ENCODE measurements at places on chromosomes 5 and 9.

- H3K27me3 ChIP-seq, result no peaks in the 10 kb centered on the region
- no peak overlapping the region for H3K4me3 ChIP-seq
- H3K36me3 ChIP-seq, result no peaks in the 10 kb centered on the region
- no peaks in the 10 kb centered on the region for H3K4me1 ChIP-seq
- no peak overlapping the region for H3K27ac ChIP-seq
- no peak for DNase-seq
Measured at GRCh38 chr9:17342696-17343095, 207.9 kb downstream of the CNTLN start.

GRCh38 chr5:174307031-174307408 is 261.5 kb downstream of the NSG2 start:
- DNase-seq, result no peak
- H3K4me1 ChIP-seq, result no peaks in the 10 kb centered on the region
- H3K4me3 ChIP-seq, result no peak overlapping the region
- no peaks in the 10 kb centered on the region for H3K27me3 ChIP-seq

GRCh38 chr5:147481874-147482705 is 27.8 kb downstream of the DPYSL3 start:
- DNase-seq, result no peak
- no peaks in the 10 kb centered on the region for H3K36me3 ChIP-seq
- H3K4me3 ChIP-seq, result peak overlapping the region; percentile 34
- peak overlapping the region; percentile 92 for H3K27ac ChIP-seq
- no peaks in the 10 kb centered on the region for H3K27me3 ChIP-seq

- H3K36me3 ChIP-seq, result no peaks in the 10 kb centered on the region
- no peak for DNase-seq
- no peaks in the 10 kb centered on the region for H3K27me3 ChIP-seq
- no peak overlapping the region for H3K27ac ChIP-seq
- H3K4me1 ChIP-seq, result no peaks in the 10 kb centered on the region
Measured at GRCh38 chr9:36779582-36779981, 206.9 kb downstream of the MELK start.

DNA sequence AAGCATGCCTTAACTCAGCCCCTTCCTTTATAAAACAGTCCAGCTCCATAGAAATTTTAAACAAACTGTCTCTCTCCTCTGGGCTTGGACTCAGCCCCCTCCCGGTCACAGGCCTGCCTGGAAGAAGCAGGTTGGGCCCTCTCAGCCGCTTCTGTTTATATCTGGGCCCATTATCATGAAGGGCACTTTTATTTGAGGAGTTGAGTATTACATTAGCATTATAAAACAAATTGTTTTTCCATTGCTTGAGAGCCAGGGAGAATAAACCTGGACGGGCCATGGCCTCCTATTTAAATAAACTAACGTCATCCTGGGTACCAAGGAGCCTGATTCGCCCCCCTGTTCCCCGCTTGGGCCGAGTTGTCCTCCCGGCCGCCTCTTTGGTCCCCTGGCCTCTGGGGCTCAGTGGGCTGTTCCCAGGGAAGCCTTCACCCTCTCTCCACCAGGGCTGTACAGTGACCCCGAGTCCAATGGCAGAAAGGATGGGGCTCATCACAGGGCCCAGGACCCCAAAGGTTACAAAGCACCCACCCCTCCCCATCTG is 13.2 kb downstream of the IRX2 start:
- no peaks in the 10 kb centered on the region for H3K27me3 ChIP-seq
- peaks cover 11% of the 10 kb centered on the region for H3K4me1 ChIP-seq
- H3K27ac ChIP-seq, result no peak overlapping the region
- no peaks in the 10 kb centered on the region for H3K36me3 ChIP-seq

DNA sequence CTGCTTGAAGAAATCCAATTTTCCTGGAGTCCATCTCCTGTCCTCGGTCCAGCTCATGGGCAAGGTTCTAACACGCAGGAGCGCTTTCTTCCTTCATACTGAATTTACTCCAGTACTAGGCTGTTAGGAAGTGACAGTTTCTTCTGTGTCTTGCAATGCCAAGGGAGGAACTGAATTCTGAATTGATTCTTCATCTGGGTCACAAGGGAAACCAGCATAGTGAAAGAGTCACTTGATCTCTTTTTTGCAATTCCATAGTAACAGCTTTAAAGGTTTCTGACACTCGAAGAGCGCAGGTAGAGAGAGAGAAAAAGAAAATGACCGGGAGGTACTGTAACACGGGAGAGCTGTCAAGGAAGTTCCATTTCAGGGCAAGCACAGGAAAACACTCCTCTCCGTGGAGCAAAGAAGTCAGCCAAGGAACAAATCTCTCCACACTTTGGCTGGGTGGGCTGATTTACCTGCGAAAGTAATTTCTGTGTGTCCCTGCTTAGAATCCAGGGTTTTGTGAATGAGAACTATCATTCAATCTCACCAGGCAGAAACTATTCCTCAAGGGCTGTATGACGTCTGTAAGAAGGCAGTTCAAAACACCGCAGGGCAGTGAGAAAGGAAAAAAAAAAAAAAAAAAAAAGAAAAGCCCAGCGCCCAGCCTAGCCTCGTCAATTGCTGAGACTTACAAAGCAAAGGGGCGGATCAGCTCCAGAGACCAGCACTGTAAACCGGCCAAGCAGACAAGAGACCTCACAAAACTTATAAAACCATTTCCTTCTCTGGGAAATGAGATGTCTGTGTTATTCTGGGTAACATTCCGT is 617.8 kb downstream of the PDE4D start:
- H3K27ac ChIP-seq, result peak overlapping the region; percentile 37
- no peaks in the 10 kb centered on the region for H3K27me3 ChIP-seq
- DNase-seq, result no peak
- no peaks in the 10 kb centered on the region for H3K4me1 ChIP-seq
- no peaks in the 10 kb centered on the region for H3K36me3 ChIP-seq
- H3K4me3 ChIP-seq, result peak overlapping the region; percentile 75

GRCh38 chr5:14745753-14746152 is 81.2 kb downstream of the OTULIN start:
- H3K4me3 ChIP-seq, result no peak overlapping the region
- H3K27ac ChIP-seq, result no peak overlapping the region
- H3K36me3 ChIP-seq, result peaks cover 35% of the 10 kb centered on the region
- no peaks in the 10 kb centered on the region for H3K27me3 ChIP-seq
- peaks cover 46% of the 10 kb centered on the region for H3K4me1 ChIP-seq

- no peak for DNase-seq
- no peak overlapping the region for H3K4me3 ChIP-seq
- H3K36me3 ChIP-seq, result no peaks in the 10 kb centered on the region
- H3K27me3 ChIP-seq, result no peaks in the 10 kb centered on the region
- H3K4me1 ChIP-seq, result no peaks in the 10 kb centered on the region
Measured at GRCh38 chr5:159961176-159962160, 45.2 kb downstream of the ADRA1B start.

DNA sequence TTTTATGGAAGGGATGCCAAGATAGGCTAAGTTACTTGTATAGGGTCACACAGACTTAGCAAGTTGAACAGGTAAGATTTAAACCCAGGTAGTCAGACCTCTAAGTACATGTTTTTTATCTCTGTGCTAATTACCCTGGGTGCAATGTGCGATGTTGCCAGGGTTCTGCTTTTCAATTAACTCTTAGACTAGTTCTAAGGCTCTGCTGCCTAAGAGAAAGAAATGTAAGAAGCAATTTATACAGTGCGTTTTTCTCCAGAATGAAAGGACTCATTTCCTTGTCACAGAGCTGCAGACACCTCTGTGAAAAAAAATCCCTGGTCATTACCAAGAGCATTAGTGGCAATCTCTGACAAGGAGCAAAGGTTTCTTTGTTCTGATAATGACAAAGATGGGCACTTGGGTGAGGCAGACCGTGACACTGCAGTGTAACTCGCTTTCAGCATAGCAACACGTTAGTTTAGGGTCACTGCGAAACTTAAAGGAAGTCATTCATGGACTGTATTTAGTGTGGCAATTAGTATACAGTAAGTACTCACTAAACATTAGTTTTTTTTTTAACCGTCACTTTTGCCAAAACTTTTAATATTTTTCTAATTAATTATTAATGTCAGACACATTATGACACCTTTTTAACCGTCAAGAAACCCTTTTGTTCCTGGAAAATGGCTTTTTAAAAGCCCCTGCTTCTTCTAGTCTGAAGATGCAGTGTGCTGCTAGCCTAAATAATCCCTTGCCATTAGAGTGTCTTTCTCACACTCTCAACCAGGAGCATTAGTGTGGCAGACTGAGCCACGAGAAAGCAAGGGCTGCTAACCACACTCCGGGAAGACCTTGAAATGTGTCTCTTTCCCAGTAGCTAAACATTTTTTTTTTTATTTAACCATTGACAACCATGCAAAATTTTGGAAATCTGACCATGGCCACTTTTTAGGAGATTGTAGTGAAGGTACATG is 520.0 kb upstream of the C9orf72 start:
- no peak overlapping the region for H3K27ac ChIP-seq
- no peaks in the 10 kb centered on the region for H3K27me3 ChIP-seq
- no peak overlapping the region for H3K4me3 ChIP-seq
- no peak for DNase-seq
- H3K4me1 ChIP-seq, result no peaks in the 10 kb centered on the region

DNA sequence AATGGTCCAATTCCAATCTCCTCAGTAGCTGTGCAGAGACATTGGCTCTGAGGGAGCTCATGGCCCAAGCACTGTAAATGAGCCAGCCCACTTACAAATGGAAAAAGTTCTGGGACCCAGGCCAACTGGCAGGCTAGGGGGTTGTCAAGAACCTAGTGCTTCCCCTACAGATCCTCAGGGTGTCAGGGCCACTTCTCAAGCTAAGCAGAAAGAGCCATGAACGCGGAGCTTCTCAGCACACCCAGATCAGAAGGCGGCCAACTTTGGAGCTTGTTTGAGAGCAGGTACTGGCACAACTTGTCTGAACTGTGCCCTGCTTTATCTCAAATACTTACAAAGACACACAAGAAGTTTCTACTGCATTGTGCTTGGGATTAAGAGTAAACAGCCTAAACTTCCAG is 17.5 kb downstream of the TLE1 start:
- peak; percentile 57 for DNase-seq
- peaks cover 12% of the 10 kb centered on the region for H3K4me1 ChIP-seq
- H3K27ac ChIP-seq, result no peak overlapping the region
- H3K36me3 ChIP-seq, result no peaks in the 10 kb centered on the region
- H3K27me3 ChIP-seq, result no peaks in the 10 kb centered on the region

- no peak overlapping the region for H3K4me3 ChIP-seq
- H3K27ac ChIP-seq, result no peak overlapping the region
- no peak for DNase-seq
- no peaks in the 10 kb centered on the region for H3K36me3 ChIP-seq
- no peaks in the 10 kb centered on the region for H3K4me1 ChIP-seq
Measured at GRCh38 chr5:8919096-8919495, 626.8 kb downstream of the SEMA5A start.

DNA sequence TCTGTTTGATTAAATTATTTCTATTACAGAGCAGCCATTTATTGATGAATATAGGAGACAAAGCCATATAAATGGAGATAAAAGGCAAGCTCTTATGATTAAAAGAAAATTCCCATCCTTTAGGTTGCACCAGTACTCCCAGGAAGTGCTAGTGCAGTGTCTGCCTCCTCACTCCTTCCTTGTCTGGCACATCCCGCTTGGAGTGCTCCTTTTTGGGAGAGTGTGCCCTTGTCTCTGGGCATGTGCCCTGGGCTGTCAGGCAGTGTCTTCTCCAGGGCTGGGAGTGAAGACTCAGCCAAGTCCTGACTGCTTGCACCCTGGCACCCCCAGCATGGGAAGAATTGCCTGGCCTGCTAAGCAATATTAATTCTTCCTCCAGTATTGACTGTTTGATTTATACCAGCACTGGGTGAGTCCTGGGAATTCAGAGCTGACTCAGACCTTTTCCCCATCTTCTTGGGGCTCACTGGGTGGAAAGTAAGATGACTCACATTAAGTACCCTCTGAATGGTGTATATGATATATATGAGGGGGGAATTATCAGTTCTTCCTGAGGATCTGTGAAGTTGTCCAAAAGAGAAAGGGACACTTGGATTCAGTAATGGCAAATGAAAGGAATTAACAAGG is 62.1 kb downstream of the ZSWIM6 start:
- DNase-seq, result no peak
- no peak overlapping the region for H3K27ac ChIP-seq
- no peak overlapping the region for H3K4me3 ChIP-seq
- no peaks in the 10 kb centered on the region for H3K36me3 ChIP-seq

DNA sequence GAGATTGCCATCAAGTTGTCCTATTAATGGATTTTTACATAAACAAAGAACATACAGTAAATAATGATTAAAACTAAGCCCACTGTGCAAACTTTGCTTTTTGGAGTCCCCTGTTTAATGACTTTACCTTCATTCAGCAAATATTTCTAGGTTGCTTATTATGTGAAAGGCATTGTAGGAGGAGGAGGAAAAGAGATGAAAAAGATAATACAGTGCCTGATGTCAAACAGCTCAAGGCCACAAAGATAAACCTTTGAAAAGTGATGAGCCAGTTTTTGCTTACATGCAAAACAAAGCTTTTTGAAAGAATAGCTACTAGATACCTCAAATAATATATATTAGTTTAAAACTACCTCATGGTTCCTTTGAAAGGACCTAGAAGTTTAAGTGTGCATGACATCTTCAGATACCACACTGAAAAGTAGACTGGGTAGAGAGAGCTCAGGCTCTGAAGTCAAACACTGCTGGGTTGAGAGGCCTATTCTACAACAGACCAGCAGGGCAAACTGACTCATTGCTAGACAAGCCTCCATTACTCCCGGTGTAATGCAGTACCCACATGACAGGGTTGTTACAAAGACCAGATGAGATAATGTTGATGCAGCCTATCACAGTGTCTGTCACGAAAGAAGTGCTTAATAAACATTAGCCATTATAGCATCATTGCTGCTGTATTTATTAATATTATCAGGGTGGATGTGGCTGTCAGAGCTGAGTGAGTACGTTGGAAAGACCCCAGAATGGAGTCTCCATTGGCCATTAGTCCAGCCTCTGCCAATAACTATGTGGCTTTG is 11.8 kb downstream of the DEPDC1B start:
- no peaks in the 10 kb centered on the region for H3K36me3 ChIP-seq
- DNase-seq, result no peak
- no peaks in the 10 kb centered on the region for H3K27me3 ChIP-seq
- no peak overlapping the region for H3K27ac ChIP-seq

- H3K36me3 ChIP-seq, result peaks cover 4% of the 10 kb centered on the region
- no peaks in the 10 kb centered on the region for H3K4me1 ChIP-seq
- no peak overlapping the region for H3K4me3 ChIP-seq
- no peaks in the 10 kb centered on the region for H3K27me3 ChIP-seq
- DNase-seq, result no peak
Measured at GRCh38 chr5:77066184-77066583, 20.9 kb downstream of the ZBED3 start.

- H3K4me3 ChIP-seq, result no peak overlapping the region
- no peaks in the 10 kb centered on the region for H3K36me3 ChIP-seq
- no peak overlapping the region for H3K27ac ChIP-seq
- H3K27me3 ChIP-seq, result no peaks in the 10 kb centered on the region
- no peak for DNase-seq
Measured at GRCh38 chr5:179953987-179954386, 46.3 kb upstream of the TBC1D9B start.

- no peak overlapping the region for H3K27ac ChIP-seq
- no peaks in the 10 kb centered on the region for H3K4me1 ChIP-seq
- no peaks in the 10 kb centered on the region for H3K36me3 ChIP-seq
- no peaks in the 10 kb centered on the region for H3K27me3 ChIP-seq
- DNase-seq, result no peak
Measured at GRCh38 chr5:119435436-119436132, 16.7 kb upstream of the HSD17B4 start.
